Endothelial cell (in vitro differentiated cells): ENCODE measurements at places on chromosomes 2 and 18. TPM values are rescaled to one million over a fixed set of nuclear protein-coding genes. Genes with fewer than 3 reads are reported as not detected.

DNA sequence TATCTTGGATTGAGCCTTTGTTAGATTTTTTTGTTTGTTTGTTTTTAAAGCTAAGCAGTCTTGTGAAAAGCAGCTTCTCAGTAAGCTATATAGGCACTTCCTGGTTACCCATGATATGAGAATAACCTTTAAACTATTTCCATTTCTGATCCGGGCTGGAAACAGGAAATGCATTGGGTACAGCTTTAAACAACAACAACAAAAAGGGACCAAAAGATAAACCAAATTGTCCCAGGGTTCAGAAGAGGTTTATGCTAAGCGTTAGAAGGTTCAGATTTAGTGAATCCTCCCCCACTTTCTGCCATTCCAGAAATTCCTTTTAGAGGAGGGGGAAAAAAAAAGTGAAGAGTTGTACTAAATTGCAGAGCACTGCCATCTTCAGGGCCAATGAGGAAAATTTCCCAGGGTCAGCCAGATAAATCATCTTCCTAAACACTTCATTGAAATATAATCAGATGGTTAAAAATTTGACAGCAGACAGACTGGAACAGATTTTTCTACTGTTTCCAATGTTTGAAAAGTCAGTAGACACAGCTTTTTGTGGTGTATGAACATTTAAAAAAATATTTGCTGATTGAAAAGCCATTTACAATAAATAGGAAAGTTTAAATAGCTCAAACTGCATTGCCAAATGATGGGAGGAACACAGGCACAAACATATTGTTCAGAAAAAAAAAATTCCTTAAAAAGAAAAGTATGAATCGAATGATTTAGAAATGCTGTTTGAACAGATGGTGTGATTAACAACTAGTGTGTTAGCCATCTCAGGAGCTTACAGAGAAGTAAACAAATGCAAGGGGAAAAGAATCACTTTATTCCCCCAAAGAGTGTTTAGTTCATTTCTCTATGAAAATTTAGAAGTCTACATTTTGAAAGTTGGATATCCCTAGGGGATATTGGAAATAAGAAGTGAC lies 189.9 kb upstream of the TANK start:
- H3K27ac ChIP-seq, result peak overlapping the region; percentile 98
- peaks cover 3% of the 10 kb centered on the region for H3K27me3 ChIP-seq
- peak overlapping the region; percentile 52 for H3K4me3 ChIP-seq
- H3K4me1 ChIP-seq, result peaks cover 2% of the 10 kb centered on the region

GRCh38 chr18:58525928-58526424 lies 102.9 kb downstream of the ALPK2 start:
- DNase-seq, result no peak
- H3K27me3 ChIP-seq, result no peaks in the 10 kb centered on the region
- no peak overlapping the region for H3K4me3 ChIP-seq
- no peaks in the 10 kb centered on the region for H3K36me3 ChIP-seq
- H3K27ac ChIP-seq, result no peak overlapping the region

DNA sequence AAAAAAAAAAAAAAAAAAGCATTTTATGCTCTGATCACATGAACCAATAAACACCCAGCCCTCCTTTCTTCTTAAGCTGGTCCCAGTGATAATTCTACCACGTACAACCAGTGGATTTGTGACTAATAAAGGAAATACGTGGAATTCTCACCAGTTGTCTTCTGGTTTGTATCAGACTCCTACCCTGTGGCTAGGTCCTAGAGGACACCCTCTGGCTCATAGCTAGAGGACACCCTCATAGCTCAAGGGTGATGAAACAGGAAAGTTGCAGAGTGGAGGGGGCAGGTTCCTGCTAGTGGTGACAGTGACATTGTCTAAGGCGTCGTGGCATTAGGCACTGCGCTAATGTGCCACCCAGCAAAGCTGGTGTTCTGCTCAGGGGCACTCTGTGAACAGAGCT lies 167.8 kb downstream of the BCL11A start:
- no peak for DNase-seq
- peaks cover 2% of the 10 kb centered on the region for H3K27me3 ChIP-seq
- H3K36me3 ChIP-seq, result no peaks in the 10 kb centered on the region
- no peak overlapping the region for H3K4me3 ChIP-seq
- H3K4me1 ChIP-seq, result peaks cover 12% of the 10 kb centered on the region

Gene FEZ2
- 40.8 TPM for total RNA-seq

DNA sequence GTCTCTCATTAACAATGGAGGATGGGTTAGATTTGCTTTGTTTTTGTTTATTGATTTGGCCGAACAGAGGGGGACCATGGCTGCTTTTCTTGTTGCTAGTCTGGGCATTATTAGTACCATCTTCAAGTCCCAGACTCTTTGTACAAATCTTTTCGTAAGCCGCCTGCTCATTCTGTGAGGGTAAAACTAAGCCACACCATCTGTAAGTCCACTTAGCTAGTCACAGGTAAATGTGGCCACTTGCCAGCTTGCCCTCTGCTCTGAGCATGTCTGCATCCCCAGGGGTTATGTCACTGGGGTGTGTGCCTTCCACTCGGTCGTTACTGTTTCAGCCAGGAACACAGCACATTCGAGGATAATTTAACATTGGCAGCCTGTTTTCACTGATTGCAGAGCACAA lies 85.6 kb downstream of the SMIM21 start:
- no peak overlapping the region for H3K4me3 ChIP-seq
- H3K4me1 ChIP-seq, result no peaks in the 10 kb centered on the region
- H3K27me3 ChIP-seq, result peaks cover 3% of the 10 kb centered on the region

DNA sequence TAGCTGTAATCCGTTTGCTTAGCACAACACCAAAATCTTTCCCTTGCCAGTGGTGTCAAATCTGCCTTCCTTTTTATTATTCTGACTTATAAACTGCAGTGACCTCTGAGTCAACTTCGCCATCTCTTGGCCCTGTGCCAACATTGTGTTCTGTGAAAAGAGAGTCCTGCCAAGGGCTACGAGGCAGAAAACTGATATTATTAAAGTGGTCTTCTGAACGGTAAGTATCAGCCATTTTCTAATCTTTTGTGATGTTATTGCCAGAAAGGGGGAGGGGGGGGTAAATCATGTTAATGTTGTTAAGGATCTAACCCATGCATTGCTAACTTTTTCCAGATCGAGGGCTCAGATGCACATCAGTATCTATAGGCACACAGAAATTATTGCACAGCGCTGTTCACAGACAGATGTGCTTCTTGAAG lies 121.5 kb upstream of the LTBP1 start:
- no peaks in the 10 kb centered on the region for H3K4me1 ChIP-seq
- no peaks in the 10 kb centered on the region for H3K27me3 ChIP-seq
- H3K4me3 ChIP-seq, result no peak overlapping the region
- H3K27ac ChIP-seq, result no peak overlapping the region

GRCh38 chr18:9429662-9429993 lies 45.7 kb upstream of the RALBP1 start:
- H3K36me3 ChIP-seq, result no peaks in the 10 kb centered on the region
- no peaks in the 10 kb centered on the region for H3K4me1 ChIP-seq
- no peak for DNase-seq
- H3K27me3 ChIP-seq, result no peaks in the 10 kb centered on the region

DNA sequence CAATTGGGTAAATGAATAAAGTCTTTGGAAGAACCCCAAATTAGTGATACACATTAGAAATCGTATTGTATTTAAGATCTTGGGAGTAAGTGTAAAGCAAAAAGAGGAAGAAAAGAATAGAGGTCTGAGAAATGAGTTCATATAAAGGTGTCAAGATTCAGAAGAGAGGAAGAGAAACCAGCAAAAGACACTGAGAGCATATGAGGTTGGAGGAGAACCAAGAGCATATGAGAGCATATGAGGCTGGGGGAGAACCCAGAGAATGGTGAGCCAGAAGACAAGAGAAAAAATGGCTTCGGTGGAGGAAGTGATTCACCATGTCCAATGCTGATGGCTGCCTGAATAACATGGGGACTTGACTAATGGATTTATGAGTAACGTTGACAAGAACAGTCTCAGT lies 620.1 kb upstream of the GCFC2 start:
- no peaks in the 10 kb centered on the region for H3K36me3 ChIP-seq
- no peak overlapping the region for H3K4me3 ChIP-seq
- no peaks in the 10 kb centered on the region for H3K4me1 ChIP-seq
- no peaks in the 10 kb centered on the region for H3K27me3 ChIP-seq
- H3K27ac ChIP-seq, result no peak overlapping the region

DNA sequence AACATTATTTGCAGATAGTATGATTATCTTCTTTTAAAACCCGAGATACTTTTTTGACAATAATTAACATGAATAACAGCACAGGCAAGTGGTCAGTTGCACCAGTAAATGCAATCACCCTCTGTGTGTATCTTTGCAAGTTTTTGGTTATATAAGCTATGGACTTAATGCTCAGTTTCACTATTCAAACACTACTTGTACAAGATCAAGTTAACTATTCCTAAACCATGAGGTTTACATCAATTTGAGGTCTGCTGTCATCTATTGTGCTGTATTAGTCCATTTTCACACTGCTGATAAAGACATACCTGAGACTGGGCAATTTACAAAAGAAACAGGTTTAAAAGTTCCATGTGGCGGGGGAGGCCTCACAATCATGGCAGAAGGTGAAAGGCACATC lies 323.2 kb downstream of the NR4A2 start:
- DNase-seq, result no peak
- peaks cover 3% of the 10 kb centered on the region for H3K36me3 ChIP-seq
- H3K27ac ChIP-seq, result no peak overlapping the region
- no peaks in the 10 kb centered on the region for H3K4me1 ChIP-seq
- no peak overlapping the region for H3K4me3 ChIP-seq
- H3K27me3 ChIP-seq, result peaks cover 1% of the 10 kb centered on the region

Gene G6PC2
- not detected for total RNA-seq

DNA sequence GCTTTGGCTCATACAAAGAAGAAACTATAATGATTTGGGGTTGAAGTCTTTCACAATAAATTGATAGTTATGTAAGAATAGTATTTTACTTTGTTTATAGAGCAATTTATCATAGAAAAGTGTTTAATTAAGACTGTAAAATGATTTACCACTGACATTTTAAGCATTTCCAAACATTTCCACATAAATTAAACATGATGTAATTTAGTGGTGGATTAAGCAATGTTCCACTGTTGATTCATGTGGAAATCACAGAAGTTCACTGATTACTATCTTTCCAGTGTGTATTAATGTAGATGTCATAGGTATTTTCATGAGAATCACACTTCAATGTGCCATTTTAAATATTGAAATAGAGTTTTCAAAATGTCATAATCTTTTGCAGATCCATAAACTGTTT lies 40.1 kb upstream of the GRB14 start:
- H3K4me1 ChIP-seq, result no peaks in the 10 kb centered on the region
- DNase-seq, result no peak
- H3K27ac ChIP-seq, result no peak overlapping the region
- no peaks in the 10 kb centered on the region for H3K27me3 ChIP-seq
- peaks cover 12% of the 10 kb centered on the region for H3K36me3 ChIP-seq
- no peak overlapping the region for H3K4me3 ChIP-seq

Gene BARD1
- 22.0 TPM for total RNA-seq

DNA sequence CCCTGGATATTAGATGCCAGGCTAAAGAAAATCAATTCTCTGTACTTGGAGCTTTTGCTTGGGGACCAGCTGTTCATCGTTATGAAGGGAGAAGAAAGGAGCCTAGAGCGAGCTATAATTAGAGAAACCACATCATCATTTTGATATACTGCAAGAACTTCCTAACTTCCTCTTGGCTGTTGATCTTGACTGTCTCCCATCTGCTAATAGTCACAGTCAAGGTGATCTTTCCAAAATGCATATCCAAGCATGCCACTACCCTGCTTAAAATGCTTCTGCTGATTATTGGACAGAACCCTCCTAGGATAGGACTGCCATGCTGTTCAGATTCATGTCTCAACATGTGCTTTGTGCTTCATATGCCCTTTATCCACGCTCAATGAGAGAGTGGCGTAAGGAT lies 54.8 kb downstream of the RAPGEF4 start:
- H3K27me3 ChIP-seq, result no peaks in the 10 kb centered on the region
- H3K27ac ChIP-seq, result no peak overlapping the region
- no peak for DNase-seq

Gene CCDC74B
- total RNA-seq, result 20.4 TPM

Gene IGFBP5
- total RNA-seq, result 7.2 TPM

- H3K4me1 ChIP-seq, result no peaks in the 10 kb centered on the region
- no peak overlapping the region for H3K4me3 ChIP-seq
- H3K27me3 ChIP-seq, result no peaks in the 10 kb centered on the region
- no peak overlapping the region for H3K27ac ChIP-seq
Measured at GRCh38 chr2:228417956-228418355, 236.5 kb upstream of the SPHKAP start.

- H3K27me3 ChIP-seq, result no peaks in the 10 kb centered on the region
- no peak overlapping the region for H3K4me3 ChIP-seq
- DNase-seq, result no peak
- H3K27ac ChIP-seq, result no peak overlapping the region
- H3K36me3 ChIP-seq, result peaks cover 3% of the 10 kb centered on the region
- H3K4me1 ChIP-seq, result no peaks in the 10 kb centered on the region
Measured at GRCh38 chr2:111028720-111029119, 92.0 kb upstream of the BCL2L11 start.

DNA sequence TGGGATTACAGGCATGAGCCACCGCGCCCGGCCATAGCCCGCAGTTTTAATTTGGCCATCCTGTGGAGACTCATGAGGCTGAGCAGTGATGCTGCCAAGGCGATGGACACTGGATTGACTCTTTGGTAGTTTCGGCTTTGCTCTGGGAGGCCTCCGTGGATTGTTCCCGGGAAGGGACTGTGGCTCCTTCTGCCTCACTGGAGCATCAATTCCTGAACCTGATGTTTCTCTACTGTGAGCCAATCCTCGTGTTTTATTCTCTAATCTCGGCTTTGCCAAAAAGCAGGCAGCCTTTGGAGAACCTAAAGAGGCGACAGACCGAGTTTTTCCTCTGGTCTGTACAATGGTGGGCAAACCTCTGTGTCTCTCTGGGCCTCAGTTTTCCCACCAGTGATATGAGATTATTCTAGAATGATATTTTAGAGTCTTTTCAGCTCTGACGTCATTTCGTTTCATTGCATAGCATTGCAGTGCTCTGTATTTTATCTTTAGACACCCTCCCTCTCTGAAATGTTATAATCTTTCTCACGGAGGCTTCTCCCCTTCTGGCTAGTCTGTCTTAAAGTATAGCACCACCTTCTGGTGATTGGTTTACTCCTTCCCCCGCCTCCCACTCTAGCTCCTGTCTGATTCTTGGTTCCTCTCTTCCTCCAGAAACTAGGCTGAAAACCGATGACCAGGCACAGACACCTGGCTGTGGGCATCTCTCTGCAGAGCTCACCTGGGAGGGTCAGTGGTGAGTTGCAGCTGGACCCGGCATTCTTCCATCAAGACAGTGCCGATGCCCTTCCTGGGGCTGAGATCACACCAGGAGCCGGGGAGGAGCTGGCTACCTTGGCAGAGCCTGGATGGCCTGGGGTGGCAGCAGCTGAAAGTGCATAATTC lies 341.3 kb downstream of the MYCN start:
- H3K4me3 ChIP-seq, result no peak overlapping the region
- DNase-seq, result peak; percentile 42
- H3K27ac ChIP-seq, result no peak overlapping the region
- H3K36me3 ChIP-seq, result no peaks in the 10 kb centered on the region
- H3K4me1 ChIP-seq, result no peaks in the 10 kb centered on the region

Gene CSRNP3
- total RNA-seq, result 14.6 TPM

- no peak overlapping the region for H3K27ac ChIP-seq
- H3K27me3 ChIP-seq, result no peaks in the 10 kb centered on the region
- no peaks in the 10 kb centered on the region for H3K36me3 ChIP-seq
- peaks cover 4% of the 10 kb centered on the region for H3K4me1 ChIP-seq
Measured at GRCh38 chr18:26863122-26863879, 2.2 kb downstream of the AQP4 start.
